Umbilical cord (tissue), 2 donors: ENCODE measurements at places on chromosomes 7 and 10.

DNA sequence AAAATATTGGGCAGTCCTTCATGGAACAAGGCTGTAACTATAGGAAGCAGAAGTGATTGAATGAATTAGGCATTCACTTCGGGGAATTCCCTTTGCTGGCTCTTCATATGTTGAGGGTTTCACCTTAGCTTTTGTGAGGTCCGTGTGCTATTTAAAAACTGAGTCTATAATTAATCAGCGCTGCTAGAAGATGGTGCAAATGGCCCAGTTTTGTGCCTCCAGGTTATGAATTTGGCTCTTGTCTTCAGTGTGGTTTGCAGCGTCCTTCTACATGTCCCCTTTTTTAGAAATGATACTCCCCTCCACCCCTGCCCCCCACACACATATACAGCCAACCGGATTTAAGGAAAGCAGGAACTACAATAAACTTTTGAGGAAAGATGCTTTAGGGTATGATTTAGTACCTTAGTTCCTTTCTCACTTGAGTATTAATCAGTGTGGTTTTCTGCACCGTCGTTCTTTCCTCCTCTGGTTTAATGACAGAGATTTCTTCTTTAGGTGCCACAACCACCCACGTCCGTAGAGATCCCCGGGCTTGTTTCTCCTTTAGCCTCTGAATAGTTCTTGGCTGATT is 110.6 kb upstream of the SAMD8 start:
- DNase-seq: no peak

- DNase-seq: no peak
These were observed 25.7 kb downstream of the PNLIPRP2 start for GRCh38 chr10:116646502-116646901.

DNA sequence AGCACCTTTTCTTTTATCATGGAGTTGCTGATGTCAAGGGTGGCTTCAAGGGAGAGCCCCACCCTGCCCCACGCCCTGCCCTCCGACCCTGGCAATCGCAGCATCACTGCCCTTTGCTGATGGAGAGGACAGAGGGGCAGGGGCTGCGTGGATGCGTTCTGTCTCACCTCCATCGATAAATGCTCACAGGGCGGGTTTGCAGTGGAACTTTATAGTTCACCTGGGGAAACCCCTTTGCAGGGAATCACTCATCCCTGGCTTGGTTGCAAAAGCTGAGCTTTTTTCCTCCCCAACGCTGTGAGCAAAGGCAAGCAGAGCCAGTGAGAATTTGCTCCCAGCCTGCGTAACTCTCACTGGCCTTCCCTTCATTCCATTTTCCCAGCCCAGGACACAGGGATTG is 176.8 kb downstream of the WDR37 start:
- no peak for DNase-seq

GRCh38 chr10:78578929-78579328 is 489.8 kb upstream of the ZMIZ1 start:
- no peak for DNase-seq

- no peak for DNase-seq
These were observed 259.7 kb downstream of the CALN1 start for GRCh38 chr7:72152161-72153131.

DNA sequence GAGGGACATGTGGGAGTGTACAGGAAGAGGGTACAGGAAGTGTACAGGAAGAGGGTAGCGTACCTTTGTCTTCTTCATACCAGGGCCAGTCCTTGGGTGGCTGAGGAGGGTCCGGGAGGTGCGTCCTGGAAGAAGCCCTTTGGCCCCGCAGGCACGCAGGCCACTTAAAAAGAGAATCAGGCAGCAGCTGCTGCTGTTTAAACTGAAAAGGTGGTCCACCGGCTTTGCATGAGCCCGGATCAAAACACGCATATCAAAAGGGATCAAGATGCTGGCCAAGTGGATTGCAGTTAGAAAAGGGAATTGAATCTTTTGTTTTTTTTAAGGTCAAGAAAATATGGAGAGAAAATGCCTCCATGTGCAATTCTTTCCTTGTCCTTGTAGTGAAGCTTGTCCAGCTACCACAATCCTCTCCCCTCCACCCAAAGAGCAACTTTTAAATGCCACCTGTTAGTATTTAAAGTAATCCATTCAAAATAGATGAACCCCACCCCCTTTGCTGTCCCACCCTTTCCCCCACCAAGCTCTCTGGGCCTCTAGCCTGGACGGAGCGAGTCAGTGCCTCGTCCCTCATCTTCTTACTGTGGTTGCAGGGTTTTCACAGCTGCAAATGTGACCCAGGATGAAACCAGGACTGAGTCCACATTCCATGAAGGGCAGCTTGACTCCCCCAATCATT is 142.8 kb downstream of the GLCCI1 start:
- DNase-seq: no peak

- no peak for DNase-seq
These were observed 77.6 kb upstream of the PRLHR start for GRCh38 chr10:118672766-118673715.

GRCh38 chr10:26855186-26855585 is 5.6 kb downstream of the ABI1 start:
- no peak for DNase-seq

DNA sequence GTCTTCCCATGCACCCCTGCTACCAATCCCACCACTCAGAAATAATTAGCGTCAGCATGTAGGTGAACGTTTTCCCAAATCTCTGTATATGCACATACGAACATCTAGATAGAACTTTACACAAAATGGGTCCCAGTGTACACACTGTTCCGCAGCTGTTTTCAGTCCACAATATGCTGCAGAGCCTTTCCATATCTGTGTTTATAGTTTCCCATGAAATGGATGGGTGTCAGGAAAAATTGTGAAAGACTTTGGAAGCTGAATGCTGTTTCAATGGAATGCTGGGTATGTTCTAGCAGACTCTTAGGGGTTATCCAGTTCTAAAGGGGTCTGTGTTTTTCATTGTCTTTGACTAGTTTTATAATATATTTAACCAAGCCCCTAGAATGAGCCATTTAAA is 13.8 kb downstream of the GRK5 start:
- DNase-seq: peak; percentile 70

- peak; percentile 40 for DNase-seq
These were observed 84.7 kb downstream of the SNX10 start for GRCh38 chr7:26376175-26376917.
